ENCODE measurements at places on chromosomes 3 and 15. TPM values are rescaled to one million over a fixed set of nuclear protein-coding genes. Genes with fewer than 3 reads are reported as not detected.

Gene GPR87
- not detected for total RNA-seq

GRCh38 chr15:78968539-78969271 lies 23.9 kb upstream of the CTSH start:
- H3K27me3 ChIP-seq, result no peaks in the 10 kb centered on the region
- H3K36me3 ChIP-seq, result no peaks in the 10 kb centered on the region
- H3K4me1 ChIP-seq, result no peaks in the 10 kb centered on the region
- H3K4me3 ChIP-seq, result no peak overlapping the region

Gene ANAPC13
- total RNA-seq, result 48.6 TPM

DNA sequence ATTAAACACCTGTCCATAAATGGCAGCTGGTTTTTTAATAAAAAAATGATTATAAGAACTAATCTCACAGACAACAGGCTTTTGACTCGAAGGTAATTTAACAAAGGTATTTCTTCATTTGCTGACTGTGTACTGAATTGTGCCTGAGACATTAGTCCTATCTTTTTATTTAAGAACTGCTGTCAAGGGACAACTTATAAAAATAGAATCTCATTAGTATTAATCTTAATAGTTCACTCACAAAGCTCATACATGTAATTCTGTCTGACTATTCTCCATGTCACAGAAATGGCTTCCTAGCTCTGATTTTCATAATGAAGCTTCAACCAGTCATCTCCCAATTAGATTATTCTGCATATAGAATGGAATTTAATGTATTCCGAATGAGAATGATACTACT lies 276.9 kb upstream of the PDZRN3 start:
- H3K4me3 ChIP-seq, result no peak overlapping the region
- H3K27me3 ChIP-seq, result no peaks in the 10 kb centered on the region
- H3K27ac ChIP-seq, result no peak overlapping the region
- H3K36me3 ChIP-seq, result no peaks in the 10 kb centered on the region
- no peak for DNase-seq

Gene IL20RB
- 0.56 TPM for total RNA-seq

Gene GPR156
- not detected for total RNA-seq

DNA sequence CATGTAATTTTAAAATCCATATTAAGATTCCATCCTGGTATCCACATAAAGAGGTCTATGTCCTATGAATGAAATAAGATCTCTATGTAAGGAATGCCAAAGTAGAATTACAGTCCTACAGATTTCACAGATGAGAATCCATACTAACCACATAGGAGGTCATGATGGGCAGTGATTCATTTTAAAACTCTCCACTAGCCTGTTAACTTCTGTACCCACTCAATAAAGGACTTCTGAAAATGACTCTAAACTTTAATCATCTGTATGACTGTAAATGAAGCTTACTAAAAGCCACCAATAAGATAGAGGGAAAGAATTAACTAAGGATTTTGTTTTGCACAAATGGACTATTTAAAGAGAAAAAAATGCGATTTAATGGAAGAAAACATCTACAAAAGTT lies 28.7 kb downstream of the MORC1 start:
- H3K36me3 ChIP-seq, result no peaks in the 10 kb centered on the region
- H3K4me1 ChIP-seq, result no peaks in the 10 kb centered on the region
- no peak overlapping the region for H3K4me3 ChIP-seq
- H3K27me3 ChIP-seq, result no peaks in the 10 kb centered on the region
- DNase-seq, result no peak

DNA sequence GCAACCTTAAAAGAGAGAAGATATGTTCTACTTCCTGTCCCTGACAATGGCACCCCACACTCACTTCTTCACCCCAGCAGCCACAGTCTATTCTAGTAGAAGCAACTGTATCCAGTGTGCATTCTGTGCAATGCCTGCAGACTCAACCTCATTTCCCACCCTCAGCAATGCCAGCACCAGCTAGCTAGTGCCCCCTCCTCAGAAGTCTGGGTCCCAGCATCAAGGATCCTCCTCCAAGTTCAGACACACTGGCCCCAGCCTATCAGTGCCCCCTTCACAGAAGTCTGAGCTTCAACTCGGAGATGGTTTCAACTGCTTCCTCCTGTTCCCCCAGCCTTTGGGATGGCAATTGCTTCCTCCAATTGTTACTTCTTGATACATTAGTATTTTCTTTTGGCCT lies 268.3 kb downstream of the MEX3B start:
- no peaks in the 10 kb centered on the region for H3K4me1 ChIP-seq
- H3K4me3 ChIP-seq, result no peak overlapping the region
- H3K27me3 ChIP-seq, result no peaks in the 10 kb centered on the region
- H3K27ac ChIP-seq, result no peak overlapping the region

Gene RLBP1
- total RNA-seq, result not detected

Gene PLA2G4F
- 5.3 TPM for total RNA-seq

DNA sequence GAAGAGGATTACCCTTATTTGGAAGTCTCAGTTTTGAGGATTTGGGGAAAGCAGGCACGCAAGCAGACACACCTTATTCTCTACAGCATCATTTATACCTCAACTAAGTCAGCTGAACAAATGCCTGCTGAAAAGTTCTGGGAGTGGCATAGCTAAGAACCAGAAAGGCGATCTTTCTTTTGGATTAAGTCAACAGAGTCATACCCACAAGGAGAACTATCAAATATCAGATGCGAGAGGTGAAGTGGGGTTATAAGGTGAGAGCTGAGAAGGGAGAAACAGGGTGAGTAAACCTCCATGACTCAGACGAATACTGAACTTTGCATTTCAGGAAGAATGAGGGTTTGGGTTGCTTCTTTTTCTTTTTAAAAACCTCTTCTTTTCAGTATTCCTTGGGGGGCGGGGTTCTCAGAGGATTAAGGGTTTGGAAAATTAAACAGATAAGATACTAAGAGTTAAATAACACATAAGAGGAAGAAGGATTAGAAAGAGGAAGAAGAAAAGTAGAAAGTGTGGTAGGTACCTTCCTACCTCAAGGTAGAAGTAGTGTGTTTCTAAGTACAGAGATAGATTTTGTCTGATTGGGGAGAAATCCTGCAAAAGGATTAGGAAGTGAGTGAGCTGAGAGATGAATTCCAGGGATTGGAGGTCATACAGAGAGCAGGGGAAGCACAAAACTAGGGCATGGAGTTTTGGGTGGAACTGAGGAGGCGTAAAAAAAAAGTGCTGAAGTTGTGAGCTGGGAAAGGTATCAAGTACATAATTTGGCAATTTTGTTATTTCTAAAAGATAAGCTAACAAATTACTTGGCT lies 41.3 kb upstream of the ICE2 start:
- DNase-seq, result no peak
- no peaks in the 10 kb centered on the region for H3K36me3 ChIP-seq
- no peaks in the 10 kb centered on the region for H3K27me3 ChIP-seq
- H3K4me1 ChIP-seq, result peaks cover 16% of the 10 kb centered on the region
- peak overlapping the region; percentile 61 for H3K27ac ChIP-seq

DNA sequence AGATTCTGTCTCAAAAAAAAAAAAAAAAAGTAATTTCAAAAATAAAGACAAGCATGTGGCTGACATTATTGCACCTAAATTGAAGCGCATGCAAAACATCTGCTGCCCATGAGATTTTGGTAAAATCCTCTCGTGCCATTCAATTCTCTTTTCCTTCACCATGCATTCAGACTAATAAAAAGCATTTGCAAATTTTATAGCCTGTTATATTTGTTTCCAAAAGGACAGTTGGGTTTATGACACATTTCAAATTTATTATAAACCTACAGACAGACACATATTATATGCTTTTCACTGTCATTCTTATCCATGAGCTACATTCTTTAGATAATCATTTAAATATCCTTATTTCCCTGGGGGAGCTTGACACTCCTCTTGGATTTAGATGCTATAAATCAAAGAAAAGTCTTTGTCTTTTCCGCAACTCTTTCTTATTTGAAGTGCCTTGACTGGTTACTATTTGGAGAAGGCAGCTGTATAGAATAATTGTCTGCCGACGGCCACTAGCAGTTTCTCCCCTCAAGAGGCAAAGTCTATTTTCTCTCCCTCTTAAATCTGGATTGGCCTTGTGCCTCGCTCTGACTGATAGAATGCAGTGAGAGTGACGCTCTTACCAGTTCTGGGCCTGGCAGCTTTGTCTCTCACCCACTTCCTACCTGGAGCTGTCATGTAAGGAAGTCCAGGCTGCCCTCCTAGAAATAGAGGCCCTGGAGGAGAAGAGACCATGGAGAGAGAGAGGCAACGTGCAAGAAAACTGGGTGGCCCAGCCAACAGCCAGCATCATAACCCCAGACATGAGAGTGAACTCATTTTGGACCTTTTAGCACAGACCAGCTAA lies 6.8 kb upstream of the LRIG1 start:
- no peaks in the 10 kb centered on the region for H3K27me3 ChIP-seq
- no peak overlapping the region for H3K27ac ChIP-seq
- H3K4me1 ChIP-seq, result peaks cover 2% of the 10 kb centered on the region
- DNase-seq, result no peak

DNA sequence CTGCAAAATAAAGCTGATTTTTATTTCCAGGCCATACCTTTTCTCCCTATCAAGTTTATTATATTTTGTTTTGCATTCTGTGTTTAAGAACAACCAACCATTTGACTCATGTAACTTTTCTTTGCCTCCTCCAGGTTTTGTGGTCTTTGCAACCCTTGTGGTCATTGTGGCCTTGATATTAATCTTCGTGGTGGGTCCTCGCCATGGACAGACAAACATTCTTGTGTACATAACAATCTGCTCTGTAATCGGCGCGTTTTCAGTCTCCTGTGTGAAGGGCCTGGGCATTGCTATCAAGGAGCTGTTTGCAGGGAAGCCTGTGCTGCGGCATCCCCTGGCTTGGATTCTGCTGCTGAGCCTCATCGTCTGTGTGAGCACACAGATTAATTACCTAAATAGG lies 27.6 kb downstream of the NIPA2 start:
- H3K4me1 ChIP-seq, result peaks cover 4% of the 10 kb centered on the region
- no peak overlapping the region for H3K4me3 ChIP-seq
- no peaks in the 10 kb centered on the region for H3K27me3 ChIP-seq
- peaks cover 85% of the 10 kb centered on the region for H3K36me3 ChIP-seq
- DNase-seq, result no peak

Measured in psoas muscle (tissue), 8 donors.